NB4 (cell line): ENCODE measurements at places on chromosomes 5 and 9.

GRCh38 chr5:45279109-45279508, 417.1 kb downstream of the HCN1 start:
- DNase-seq = no peak

DNA sequence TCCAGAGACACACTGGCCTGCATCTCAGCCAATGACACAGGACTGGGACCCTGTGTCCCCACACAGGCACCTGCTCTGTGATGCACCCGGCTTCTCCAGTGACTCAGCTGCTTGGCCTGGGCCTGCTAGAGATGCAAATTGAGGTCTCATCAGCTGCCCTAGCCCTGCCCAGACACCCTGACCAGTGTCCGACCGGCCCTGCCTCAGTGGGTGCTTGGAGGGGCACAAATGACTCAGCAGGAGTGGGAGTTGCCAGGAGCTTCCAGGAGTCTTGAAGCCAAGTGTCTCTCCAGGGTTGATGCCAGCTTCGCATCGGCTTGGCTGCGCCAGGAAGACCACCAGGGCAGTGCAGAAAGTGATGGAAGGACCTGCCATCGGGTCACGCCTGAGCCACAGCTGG, 148.2 kb downstream of the ICE1 start:
- no peak for DNase-seq

DNA sequence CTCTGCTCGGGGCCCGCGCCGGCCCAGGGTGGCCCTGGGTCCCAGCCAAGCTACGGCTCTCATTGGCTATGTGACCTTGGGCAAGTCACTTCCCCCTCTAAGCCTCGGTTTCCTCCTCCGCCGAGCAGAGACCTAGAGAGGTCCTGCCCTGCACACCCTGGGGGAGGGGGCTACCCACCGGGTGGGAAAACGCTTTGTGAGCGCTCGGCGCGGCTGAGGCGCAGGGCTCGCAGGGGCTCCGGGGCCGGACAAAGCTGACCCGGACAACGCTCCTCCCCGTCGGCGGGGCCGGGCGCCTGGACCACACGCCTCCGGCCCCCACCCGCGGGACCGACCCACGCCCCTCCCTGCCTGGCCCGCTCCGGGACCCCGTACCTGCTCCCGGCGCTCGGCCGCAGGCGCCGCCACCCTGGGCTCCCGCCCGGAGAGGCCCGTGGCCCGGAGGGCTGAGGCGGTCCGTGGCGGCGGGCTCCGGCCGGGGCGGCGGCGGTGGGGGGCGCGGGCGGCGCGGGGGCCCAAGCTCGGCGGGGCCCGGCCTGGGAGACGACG, 85.7 kb upstream of the MELK start:
- DNase-seq = peak; percentile 81

DNA sequence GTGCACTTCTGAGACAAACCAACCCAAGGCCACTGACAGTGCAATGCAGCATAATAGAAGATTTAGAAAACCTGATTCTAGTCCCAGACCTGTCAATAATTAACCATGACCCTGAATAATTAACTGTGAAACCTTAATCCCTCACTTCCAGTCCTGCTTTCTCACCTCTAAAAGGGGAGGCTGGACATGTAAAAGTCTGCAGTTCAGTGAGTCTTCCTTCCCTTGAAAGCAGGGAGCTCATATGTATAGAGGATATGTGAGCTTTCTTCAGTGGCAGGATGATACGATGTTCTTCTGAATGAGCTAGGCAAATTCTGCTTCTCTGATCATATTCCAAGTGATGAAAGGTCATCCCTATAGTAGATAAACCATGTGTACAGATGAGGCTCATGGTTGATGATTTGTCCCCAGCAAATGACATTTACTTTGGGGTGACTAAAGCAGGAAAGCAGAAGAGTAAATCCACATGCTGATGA, 2.9 kb downstream of the KCNV2 start:
- DNase-seq = no peak

DNA sequence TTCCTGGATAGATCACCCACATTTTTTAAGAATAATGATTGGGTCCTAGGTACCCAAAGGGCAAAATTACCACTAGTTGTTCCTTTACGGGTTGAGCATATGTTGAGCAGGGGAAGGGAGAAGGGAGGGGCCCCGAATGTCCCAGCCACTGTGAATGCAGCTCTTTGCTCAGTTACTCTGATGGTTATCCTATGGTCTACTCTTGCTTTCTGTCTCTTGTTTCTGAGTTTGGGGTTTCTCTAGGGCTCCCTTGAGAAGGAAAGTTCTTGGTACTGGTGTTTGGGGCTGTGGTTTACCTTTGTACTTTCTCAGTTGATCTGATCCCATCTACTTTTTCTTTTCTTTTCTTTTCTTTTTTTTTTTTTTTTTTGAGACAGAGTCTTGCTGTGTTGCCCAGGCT, 55.6 kb downstream of the ALG2 start:
- DNase-seq = no peak

DNA sequence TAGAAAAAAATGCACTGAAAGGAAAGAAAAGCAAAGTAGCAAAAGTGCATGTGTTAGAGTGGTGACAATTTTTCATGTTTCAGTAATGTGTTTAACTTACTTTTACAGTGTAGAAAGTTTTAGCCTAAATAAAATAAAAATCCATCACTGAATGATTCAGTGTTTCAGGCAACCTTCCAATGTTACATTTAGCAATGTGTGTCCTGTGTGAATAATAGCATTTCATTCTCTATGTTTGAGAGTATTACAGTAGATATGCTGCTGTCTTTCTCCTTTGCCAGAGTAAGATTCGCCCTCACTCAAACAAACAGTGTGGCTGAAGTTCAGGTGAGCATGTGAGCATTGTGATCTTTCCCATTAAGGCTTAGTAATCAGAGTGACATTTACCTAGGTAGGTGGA, 171.1 kb downstream of the TARS1 start:
- no peak for DNase-seq

- DNase-seq = no peak
Observed at GRCh38 chr9:104831681-104832080, 67.8 kb downstream of the NIPSNAP3B start.

DNA sequence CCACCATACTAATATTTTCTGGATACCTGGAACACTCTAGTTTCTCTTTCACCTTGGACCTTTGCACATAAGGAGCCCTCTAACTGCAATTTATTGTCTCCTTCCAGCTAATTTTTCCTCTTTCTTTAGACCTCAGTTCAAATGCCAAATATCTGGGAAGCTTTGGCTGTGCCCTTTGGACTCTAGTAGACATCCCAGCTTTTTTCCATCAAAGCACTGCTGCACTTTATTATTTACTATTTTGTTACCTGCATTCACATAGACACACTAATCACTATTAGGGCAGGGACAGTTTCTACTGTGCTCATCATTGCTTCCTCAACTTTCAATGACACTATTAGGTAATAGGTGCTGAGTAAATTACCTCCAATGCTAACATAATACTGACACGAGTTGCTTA, 2.1 kb downstream of the RIGI start:
- no peak for DNase-seq

- no peak for DNase-seq
Observed at GRCh38 chr5:3326841-3327232, 268.8 kb upstream of the IRX1 start.

DNA sequence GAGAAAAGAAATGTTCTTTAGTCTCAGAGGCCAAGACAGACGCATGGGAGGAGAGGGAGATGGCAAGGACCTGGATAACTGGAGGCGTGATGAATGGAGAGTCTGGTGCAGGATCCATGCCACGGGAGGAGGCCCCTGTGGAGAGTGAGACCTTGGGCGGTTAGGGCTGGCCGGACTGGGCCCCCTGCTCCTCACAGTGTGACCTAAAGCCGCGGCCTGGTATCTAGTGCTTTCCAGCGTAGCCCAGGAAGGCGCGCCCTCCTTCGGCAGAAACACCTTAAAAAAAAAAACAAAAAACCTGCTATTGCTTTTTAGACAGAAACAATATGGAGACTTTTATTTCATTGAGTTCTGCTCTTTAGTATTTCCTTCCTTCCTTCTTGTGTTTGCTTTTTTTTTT, 33.1 kb downstream of the SCGB3A1 start:
- DNase-seq = no peak

- DNase-seq = no peak
Observed at GRCh38 chr5:82820961-82821845, 256.0 kb downstream of the TMEM167A start.

- DNase-seq = peak; percentile 25
Observed at GRCh38 chr5:22852807-22853660, at the start of gene CDH12. Gene CDH12, minus strand, starts transcription at chr5:22853344.

GRCh38 chr5:9040475-9040874, 505.4 kb downstream of the SEMA5A start:
- DNase-seq = no peak

DNA sequence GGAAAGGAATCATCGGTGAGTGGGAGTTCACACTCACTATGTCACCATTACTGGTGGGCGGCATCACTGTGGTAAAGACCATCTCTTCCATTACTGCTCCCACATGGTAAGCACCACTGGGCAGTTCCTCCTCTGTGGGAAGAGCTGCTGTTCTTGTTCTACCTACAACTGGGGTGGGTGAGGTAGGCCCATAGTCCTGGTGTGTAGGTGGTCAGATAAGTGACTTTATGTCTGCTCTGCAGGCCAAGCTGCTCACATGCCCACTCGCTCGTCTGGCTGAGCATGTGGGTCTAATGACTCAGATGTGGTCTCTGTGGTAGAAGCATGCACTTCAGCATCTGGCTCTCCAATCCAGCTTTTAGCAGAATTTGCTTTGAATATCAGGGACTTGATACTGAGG, 82.9 kb downstream of the TMEM215 start:
- peak; percentile 35 for DNase-seq

GRCh38 chr5:102798104-102798785, 43.1 kb downstream of the PAM start:
- no peak for DNase-seq

GRCh38 chr5:115801152-115801551, 15.3 kb downstream of the CDO1 start:
- no peak for DNase-seq

- no peak for DNase-seq
Observed at GRCh38 chr9:98804083-98804482, 3.4 kb upstream of the GALNT12 start.

DNA sequence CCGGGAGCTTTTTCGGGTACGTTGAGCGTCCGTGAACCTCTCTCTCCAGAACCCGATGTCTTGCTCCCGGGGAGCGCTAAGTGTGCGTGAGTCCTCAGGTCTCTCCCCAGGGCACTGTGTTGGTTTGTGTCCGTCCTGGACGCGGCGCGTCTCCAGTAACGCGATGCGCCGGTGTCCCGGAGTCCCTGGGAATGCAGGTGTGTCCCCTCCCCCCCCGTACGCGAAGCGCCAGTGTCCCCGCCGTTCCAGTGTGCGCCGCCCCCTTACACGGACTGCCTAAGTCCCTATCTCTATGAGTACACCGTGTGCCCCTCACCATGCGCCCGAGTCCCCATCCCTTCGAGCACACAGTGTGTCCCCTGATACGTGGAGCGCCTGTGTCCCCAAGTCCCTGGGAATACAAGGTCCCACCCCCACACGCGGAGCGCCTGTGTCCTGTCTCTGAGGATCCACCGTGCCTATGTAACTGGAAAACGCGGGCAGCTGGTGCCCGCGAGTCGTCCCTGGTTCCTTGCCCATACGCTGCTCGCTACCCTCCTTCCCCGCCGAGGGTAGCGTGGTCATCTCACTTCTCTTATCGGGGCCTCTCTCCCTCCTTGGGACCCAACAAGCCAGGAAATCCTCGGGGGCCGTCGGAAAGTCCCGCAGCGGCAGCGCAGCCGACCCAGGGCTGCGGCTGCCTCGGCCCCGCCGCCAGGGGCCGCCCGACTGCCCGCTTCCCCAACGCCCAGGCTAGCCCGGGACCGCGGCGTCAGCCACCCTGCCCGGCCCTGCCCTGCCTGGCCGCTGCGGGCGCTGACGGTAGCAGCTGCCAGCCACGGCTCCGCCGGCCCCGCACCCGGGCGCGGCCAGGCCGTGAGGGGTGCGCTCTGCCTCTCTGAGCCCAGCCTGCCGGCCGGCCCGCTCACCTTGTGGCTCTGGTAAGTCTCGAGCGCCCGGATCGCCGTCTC, 709 bp downstream of the ELL2 start:
- peak; percentile 87 for DNase-seq

DNA sequence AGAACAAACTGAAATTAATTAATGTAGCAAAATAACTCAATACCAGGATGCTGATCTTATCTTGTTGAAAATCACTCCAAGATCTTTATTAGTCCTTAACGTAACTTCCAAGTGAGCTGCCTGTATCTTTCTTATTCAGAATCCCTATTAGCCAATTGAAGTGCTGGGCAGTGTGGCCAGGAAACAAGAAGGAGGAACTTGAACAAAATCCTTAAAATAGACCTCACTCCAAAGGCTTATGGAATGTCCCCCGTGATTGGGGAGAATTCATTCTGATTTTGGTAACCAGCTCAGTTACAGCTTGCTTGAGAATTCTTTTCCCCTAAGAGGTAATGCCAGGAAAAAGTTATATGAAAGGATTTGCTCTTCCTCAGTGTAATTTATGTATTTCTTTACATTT, 171.0 kb downstream of the DEPDC1B start:
- DNase-seq = no peak

- DNase-seq = no peak
Observed at GRCh38 chr5:16582081-16582480, 34.7 kb downstream of the RETREG1 start.

DNA sequence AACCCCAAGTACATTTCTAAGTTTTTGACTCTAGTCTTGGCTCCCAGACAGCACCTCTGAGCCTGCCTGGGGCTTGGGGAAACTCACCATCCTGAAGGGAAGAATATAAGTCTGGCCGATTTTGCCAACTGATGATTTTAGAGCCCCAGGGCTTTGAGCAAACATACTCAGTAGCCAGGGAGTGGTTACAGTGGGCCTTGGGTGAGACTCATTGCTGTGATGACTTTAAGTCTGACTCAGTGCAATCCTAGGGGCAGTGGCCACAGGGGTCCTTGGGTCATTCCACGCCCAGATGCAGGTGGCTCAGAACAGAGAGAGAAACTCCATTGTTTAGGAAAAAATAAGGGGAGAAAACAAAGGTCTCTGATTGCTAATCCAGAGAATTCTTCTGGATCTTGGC, 312.0 kb upstream of the EDIL3 start:
- no peak for DNase-seq

DNA sequence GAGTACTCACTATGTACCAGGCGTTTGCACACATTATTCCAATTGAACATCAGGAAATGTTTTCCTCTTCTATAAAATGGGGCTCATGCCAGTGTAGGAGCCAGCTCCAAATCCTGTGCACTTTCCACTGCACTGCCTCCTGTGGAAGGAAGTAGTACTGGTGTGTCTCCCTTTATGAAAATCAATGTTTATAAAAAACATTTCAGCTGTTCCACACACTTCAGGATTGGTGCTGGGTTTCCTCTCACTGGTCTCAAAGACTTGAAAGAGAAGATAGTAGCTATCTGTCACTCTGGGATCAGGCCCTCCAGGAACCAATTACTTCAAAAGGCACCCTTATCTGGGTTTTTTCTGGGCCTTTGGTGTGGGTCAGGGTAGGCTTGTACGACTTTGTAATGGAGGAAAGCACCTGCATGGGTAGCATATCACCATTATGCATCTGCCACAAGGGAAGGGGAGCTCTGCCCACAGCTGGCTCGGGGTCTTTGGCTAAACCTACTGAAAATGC, 32.5 kb downstream of the RAB14 start:
- no peak for DNase-seq

GRCh38 chr5:138539791-138540190, 3.2 kb downstream of the ETF1 start:
- no peak for DNase-seq

GRCh38 chr5:61519728-61520277, 187.7 kb downstream of the ZSWIM6 start:
- no peak for DNase-seq

- peak; percentile 15 for DNase-seq
Observed at GRCh38 chr9:37390759-37391158, 31.7 kb upstream of the GRHPR start.

- DNase-seq = peak; percentile 57
Observed at GRCh38 chr9:88280816-88281382, 107.3 kb upstream of the SPIN1 start.
